ENCODE measurements at places on chromosomes 11 and 22. TPM values are rescaled to one million over a fixed set of nuclear protein-coding genes. Genes with fewer than 3 reads are reported as not detected.

IFITM10 gene
- not detected for total RNA-seq

TMEM191C gene
- not detected for total RNA-seq

OR5P2 gene
- not detected for total RNA-seq

OR8G1 gene
- not detected for total RNA-seq

ADM gene
- total RNA-seq, result 3.8 TPM

MYRF gene
- total RNA-seq, result 5.8 TPM

CASP12 gene
- not detected for total RNA-seq

CALCB gene
- total RNA-seq, result 3.1 TPM

PSMA1 gene
- 192 TPM for total RNA-seq

SLC22A25 gene
- not detected for total RNA-seq

CDC42BPG gene
- total RNA-seq, result 0.62 TPM

TEX12 gene
- total RNA-seq, result 0.51 TPM

ILK gene
- total RNA-seq, result 98.7 TPM

PDE3B gene
- 14.3 TPM for total RNA-seq

CCDC87 gene
- total RNA-seq, result 1.2 TPM

SAA1 gene
- total RNA-seq, result not detected

MMP12 gene
- not detected for total RNA-seq

SPTBN2 gene
- total RNA-seq, result 14.5 TPM

PHOX2A gene
- not detected for total RNA-seq

CCDC86 gene
- 9.5 TPM for total RNA-seq

SLC7A4 gene
- total RNA-seq, result not detected

PYGM gene
- total RNA-seq, result 1.4 TPM

TMEM121B gene
- 5.0 TPM for total RNA-seq

ACRV1 gene
- total RNA-seq, result 0.47 TPM

THRSP gene
- not detected for total RNA-seq

SLC22A8 gene
- not detected for total RNA-seq

NRIP3 gene
- 42.7 TPM for total RNA-seq

SLC22A12 gene
- not detected for total RNA-seq

CHRDL2 gene
- not detected for total RNA-seq

Measured in neural progenitor cell (in vitro differentiated cells).